ENCODE measurements at places on chromosomes 6 and 20. TPM values are rescaled to one million over a fixed set of nuclear protein-coding genes. Genes with fewer than 3 reads are reported as not detected.

DNA sequence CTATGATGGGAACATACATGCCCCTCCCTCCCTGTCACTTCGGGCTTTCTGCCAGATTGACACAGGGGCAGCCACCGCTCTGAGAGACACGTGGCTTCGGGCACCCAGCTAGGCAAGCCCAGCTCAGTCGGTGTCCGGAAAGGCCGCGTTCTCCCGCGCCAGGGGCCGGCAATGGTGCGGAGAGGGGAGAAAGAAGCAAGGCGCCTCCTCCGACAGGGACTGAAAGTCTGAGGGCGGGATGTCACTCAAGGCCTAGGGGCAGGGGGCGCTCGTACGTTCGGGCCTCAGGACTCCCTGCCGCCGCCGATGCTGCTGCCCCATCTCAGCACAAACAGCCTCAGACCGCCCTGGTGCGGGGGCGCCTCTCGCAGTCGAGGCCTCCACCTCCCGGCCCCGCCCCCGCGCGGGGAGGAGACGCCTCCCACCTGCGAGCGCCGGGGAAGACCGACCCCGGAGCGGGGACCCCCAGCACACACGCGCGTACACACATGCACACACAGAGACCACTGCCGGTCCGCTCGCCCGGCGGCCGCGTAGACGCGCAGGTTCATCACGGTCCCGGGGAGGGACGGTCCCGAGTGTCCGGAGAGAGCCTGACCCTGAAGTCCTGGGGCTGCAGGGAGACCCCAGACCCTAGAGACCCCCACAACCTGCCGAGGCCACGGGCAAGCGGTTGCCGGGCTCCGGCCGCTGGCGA is 1.9 kb downstream of the GRM4 start:
- H3K27ac ChIP-seq, result no peak overlapping the region
- peaks cover 84% of the 10 kb centered on the region for H3K27me3 ChIP-seq
- H3K4me1 ChIP-seq, result peaks cover 40% of the 10 kb centered on the region

DNA sequence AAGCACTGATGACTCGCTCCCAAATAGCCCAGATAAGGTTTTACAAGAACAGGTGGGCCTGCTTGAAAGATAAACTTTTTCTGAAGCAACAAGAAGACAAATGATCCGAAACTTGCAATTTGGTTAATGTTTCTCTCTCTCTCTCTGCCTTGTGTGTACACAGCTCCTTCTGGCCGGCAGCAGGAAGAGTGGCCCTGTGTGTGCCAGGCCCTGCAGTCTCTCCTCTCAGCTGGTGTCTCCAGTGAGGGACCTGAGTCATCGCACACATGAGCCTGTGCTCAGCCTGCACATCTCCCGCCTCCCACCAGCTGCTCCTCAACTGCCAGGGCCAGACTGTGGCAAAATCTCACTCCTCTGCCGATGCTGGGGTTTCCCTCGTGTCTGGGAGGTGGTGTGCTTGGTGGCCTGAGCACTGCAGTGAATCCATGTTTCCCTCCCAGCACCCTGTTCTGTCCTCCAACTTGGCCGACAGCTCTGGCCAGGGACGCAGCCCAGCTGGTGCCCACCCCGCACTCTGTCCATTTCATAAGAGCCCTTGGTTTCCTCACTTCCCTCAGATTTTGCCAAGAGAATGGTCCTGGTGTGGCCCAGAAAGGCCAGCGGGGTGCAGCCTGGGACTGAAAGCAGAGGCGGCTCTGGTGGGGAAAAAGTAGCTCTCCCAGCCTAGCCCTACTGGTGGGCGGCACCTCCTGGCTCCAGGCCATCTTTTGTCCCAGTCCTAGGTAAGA is 49.4 kb downstream of the ERMARD start:
- no peak overlapping the region for H3K4me3 ChIP-seq
- peak; percentile 38 for DNase-seq
- no peaks in the 10 kb centered on the region for H3K36me3 ChIP-seq
- H3K27ac ChIP-seq, result no peak overlapping the region
- no peaks in the 10 kb centered on the region for H3K4me1 ChIP-seq

- no peaks in the 10 kb centered on the region for H3K36me3 ChIP-seq
- no peak overlapping the region for H3K4me3 ChIP-seq
- no peaks in the 10 kb centered on the region for H3K27me3 ChIP-seq
Observed at GRCh38 chr6:51302431-51302830, 483.8 kb downstream of the TFAP2B start.

DNA sequence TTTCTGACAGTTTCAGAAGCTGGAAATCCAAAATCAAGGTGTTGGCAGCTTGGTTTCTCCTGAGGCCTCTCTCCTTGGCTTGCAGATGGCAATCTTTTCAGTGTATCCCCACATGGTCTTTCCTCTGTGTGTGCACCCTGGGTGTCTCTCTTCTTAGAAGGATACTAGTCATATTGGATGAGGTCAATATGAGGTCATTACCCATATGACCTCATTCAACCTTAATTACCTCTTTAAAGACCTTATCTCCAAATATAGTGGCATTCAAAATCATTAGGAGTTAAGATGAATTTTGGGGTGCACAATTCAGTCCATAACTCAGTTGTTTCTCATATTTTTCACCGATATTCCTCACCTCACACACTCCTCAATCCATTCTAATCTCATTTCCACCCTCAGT is 92.4 kb upstream of the TGM3 start:
- H3K36me3 ChIP-seq, result no peaks in the 10 kb centered on the region
- peaks cover 15% of the 10 kb centered on the region for H3K27me3 ChIP-seq
- H3K27ac ChIP-seq, result no peak overlapping the region

Gene FRK
- 0.54 TPM for total RNA-seq

GRCh38 chr6:159800141-159800865 is at the start of gene PNLDC1:
Gene PNLDC1 (plus strand): TSS chr6:159800276. CDS start chr6:159800308, 32 bp downstream.
- H3K4me1 ChIP-seq, result peaks cover 32% of the 10 kb centered on the region
- no peak within 1 kb of the TSS for H3K27ac ChIP-seq
- H3K27me3 ChIP-seq, result no peaks in the 10 kb centered on the region
- H3K4me3 ChIP-seq, result no peak within 1 kb of the TSS
- peaks cover 53% of the 10 kb centered on the region for H3K36me3 ChIP-seq

GRCh38 chr6:44471271-44471981 is 83.9 kb downstream of the CDC5L start:
- peaks cover 9% of the 10 kb centered on the region for H3K4me1 ChIP-seq
- H3K4me3 ChIP-seq, result no peak overlapping the region
- no peak overlapping the region for H3K27ac ChIP-seq
- no peak for DNase-seq
- H3K36me3 ChIP-seq, result no peaks in the 10 kb centered on the region

- H3K4me1 ChIP-seq, result peaks cover 8% of the 10 kb centered on the region
- H3K27me3 ChIP-seq, result no peaks in the 10 kb centered on the region
- peak overlapping the region; percentile 82 for H3K27ac ChIP-seq
- peak overlapping the region; percentile 57 for H3K4me3 ChIP-seq
Observed at GRCh38 chr6:27902335-27903314, 9.6 kb downstream of the OR2B2 start.

GRCh38 chr6:167103041-167103891 is 19.6 kb upstream of the CCR6 start:
- peak overlapping the region; percentile 69 for H3K27ac ChIP-seq
- no peaks in the 10 kb centered on the region for H3K36me3 ChIP-seq
- DNase-seq, result peak; percentile 85
- peaks cover 38% of the 10 kb centered on the region for H3K4me1 ChIP-seq
- no peak overlapping the region for H3K4me3 ChIP-seq

All from spleen (tissue), 13 donors.